K562 (cell line): ENCODE measurements at places on chromosomes 3 and 15.

DNA sequence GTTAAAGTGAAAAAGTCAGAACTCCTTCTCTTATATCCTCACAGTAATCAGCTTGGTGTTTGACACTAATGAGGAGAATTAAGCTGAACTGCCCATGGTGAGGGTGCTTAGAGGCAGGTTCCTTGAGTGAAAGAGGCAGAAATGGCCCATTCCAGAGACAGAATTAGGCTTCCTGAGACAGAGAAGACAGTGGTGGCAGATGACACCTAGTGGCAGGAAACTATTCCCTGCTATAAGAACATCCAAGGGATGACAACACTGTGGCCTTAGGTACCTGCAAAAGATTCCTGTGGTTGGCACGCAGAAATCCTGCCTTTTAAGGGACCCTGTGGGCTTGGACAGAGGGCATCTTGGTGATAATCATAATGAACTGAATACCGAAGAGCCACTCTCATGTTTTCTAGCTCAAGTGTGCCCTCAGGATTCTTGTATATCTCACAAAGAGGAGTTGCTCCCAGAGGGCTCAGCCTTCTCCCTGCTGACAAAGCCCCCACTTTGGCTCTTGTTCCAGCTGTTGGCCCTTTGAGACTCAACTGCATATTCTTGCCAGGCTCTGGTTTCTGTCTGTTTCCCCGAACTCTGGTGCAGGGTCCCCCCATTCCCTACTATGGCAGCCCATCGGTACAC lies 56.0 kb downstream of the KBTBD12 start:
- H3K36me3 ChIP-seq = no peaks in the 10 kb centered on the region
- H3K4me1 ChIP-seq = no peaks in the 10 kb centered on the region
- no peak overlapping the region for H3K27ac ChIP-seq

GRCh38 chr3:120147072-120147871 lies 53.0 kb upstream of the GSK3B start:
- no peak overlapping the region for H3K4me3 ChIP-seq
- no peaks in the 10 kb centered on the region for H3K36me3 ChIP-seq
- no peak overlapping the region for H3K27ac ChIP-seq
- no peaks in the 10 kb centered on the region for H3K27me3 ChIP-seq
- DNase-seq = no peak
- H3K4me1 ChIP-seq = no peaks in the 10 kb centered on the region

DNA sequence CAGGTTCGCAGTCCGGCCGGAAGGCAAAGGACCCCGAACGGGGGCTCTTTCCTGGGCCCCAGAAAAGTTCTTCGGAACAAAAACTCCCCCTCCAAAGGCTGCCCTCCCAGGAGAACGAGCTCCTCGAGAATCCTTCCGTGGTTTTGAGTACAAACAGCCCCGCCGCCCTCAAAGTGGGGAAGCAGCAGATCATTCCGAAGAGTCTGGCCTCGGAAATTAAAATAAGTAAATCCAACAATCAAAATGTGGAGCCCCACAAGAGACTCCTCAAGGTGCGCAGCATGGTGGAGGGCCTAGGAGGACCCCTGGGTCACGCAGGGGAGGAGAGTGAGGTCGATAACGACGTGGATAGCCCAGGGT lies 1.3 kb downstream of the ARHGEF26 start:
- H3K36me3 ChIP-seq = no peaks in the 10 kb centered on the region
- no peak overlapping the region for H3K27ac ChIP-seq
- H3K4me3 ChIP-seq = no peak overlapping the region
- peaks cover 16% of the 10 kb centered on the region for H3K4me1 ChIP-seq
- peaks cover 4% of the 10 kb centered on the region; the same call in 1 of the 3 replicates for H3K27me3 ChIP-seq
- no peak for DNase-seq

DNA sequence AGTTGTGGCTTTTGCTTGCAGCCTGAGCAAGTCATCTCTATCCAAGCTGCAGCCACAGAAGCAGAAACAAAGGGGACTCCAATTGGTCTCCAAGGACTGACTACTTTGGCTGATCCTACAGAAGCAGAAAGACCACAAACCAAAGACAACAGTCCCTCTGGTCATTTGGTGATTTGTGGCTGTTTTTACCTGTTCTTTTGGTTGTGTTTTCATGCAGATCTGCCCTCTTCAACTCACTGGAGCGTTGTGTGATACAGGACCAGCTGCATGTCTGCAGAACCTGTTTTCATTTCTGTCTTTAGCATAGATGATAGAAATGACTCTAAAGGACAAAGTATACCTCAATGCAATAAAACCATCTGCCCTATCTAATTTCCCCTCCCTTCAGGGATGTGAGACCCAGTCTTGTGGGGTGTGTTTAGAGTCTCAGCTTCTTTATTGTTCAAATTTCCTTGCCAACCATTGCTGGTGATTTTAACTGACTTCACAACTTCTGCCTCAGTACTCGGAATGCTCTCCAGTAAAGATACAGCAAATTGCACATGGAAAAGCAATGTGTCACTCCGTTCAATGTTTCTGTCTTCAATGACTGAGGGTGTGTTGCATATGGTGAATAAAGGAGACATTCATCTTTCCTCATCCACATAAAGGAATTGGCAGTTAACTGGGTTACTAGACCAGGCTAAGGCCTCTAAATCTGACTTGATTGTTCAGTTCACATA lies 48.9 kb upstream of the SLC7A14 start:
- peaks cover 11% of the 10 kb centered on the region; the same call in 1 of the 2 replicates for H3K4me1 ChIP-seq
- DNase-seq = no peak
- H3K36me3 ChIP-seq = no peaks in the 10 kb centered on the region
- no peak overlapping the region for H3K27ac ChIP-seq

DNA sequence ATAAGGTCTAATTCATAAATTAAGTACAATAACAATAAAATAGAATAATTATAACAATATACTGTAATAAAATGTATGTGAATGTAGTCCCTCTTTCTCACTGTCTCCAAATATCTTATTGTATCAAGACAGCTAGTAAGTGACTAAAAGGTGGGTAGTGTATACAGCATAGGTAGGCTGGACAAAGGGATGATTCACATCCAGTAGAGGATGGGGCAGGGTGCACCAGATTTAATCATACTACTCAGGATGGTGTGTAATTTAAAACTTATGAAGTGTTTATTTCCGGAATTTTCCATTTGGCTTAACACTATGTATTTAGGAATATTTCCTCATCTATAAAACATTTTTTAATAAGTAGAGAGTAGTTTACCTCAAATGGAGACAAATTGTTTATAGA lies 876.1 kb upstream of the CADM2 start:
- DNase-seq = no peak
- no peak overlapping the region for H3K4me3 ChIP-seq
- H3K27me3 ChIP-seq = no peaks in the 10 kb centered on the region
- no peaks in the 10 kb centered on the region for H3K36me3 ChIP-seq
- H3K4me1 ChIP-seq = no peaks in the 10 kb centered on the region

- no peaks in the 10 kb centered on the region for H3K36me3 ChIP-seq
- no peak for DNase-seq
- H3K27ac ChIP-seq = no peak overlapping the region
- H3K27me3 ChIP-seq = no peaks in the 10 kb centered on the region; the same call in 2 of the 3 replicates
Observed at GRCh38 chr3:37189109-37189508, 14.7 kb upstream of the LRRFIP2 start.

DNA sequence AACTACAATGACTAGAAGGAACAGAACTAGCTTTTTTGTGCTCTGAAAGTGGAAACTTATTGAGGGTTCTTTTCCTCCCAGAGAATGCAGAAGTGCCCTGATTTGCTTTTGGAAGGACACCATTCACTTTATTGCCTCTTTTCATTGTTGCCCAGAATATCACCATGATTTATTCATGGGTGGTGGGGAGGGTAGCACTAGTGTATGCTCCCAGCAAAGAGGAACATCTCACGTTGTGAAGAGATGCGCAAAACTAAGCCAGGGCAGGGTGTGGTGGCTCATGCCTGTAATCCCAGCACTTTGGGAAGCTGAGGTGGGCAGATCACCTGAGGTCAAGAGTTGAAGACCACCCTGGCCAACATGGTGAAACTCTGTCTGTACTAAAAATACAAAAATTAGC lies 31.4 kb downstream of the FLNB start:
- H3K27me3 ChIP-seq = no peaks in the 10 kb centered on the region
- no peak overlapping the region for H3K27ac ChIP-seq
- H3K4me3 ChIP-seq = no peak overlapping the region
- peaks cover 32% of the 10 kb centered on the region; the same call in 2 of the 3 replicates for H3K4me1 ChIP-seq
- no peak for DNase-seq

DNA sequence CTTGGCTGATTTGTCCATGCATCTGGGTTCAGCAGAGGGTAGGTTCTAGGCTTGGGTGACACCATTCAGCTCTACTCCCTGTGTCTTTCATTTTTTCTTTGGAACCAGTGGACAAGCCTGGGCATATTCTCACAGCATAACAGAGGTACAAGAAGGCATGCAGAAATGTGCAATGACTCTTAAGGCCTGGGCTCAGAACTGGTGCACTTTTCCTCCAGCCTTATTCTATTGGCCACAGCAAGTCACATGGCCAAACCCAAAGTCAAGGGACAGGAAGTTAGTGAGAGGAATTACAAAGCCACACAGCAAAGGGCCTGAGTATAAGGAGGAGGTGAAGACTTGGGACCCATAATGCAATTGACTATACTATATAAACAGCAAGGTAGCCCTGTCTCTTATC lies 200.9 kb upstream of the CTDSPL start:
- no peaks in the 10 kb centered on the region for H3K4me1 ChIP-seq
- H3K36me3 ChIP-seq = no peaks in the 10 kb centered on the region
- H3K27me3 ChIP-seq = 0 out of 2 replicates have a peak, but pooled peaks cover 6% of the 10 kb centered on the region

GRCh38 chr15:24919446-24919845 lies 35.3 kb upstream of the SNRPN start:
- H3K27me3 ChIP-seq = no peaks in the 10 kb centered on the region
- no peaks in the 10 kb centered on the region for H3K36me3 ChIP-seq
- H3K4me1 ChIP-seq = no peaks in the 10 kb centered on the region
- H3K4me3 ChIP-seq = no peak overlapping the region
- no peak for DNase-seq

DNA sequence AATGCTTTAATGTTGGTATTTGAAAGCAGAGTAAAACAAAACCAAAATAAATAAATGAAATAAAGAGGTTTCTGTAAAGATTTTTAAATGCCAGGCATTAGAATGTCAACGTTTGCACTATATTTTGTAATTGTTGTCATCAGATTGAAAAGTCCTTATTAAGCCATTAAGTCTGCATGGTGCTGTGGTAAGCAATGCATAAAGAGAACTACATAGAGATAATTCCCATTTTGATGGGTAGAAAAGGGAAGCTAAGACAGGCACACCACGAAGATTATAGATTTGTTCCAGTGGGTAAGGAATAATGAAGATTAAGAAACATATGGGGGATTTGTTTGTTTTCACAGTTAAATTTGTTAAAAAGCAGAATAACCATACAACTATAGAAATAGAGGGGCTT lies 52.5 kb upstream of the PPARG start:
- H3K27me3 ChIP-seq = peaks cover 16% of the 10 kb centered on the region
- H3K36me3 ChIP-seq = no peaks in the 10 kb centered on the region
- no peak overlapping the region for H3K4me3 ChIP-seq
- DNase-seq = no peak

DNA sequence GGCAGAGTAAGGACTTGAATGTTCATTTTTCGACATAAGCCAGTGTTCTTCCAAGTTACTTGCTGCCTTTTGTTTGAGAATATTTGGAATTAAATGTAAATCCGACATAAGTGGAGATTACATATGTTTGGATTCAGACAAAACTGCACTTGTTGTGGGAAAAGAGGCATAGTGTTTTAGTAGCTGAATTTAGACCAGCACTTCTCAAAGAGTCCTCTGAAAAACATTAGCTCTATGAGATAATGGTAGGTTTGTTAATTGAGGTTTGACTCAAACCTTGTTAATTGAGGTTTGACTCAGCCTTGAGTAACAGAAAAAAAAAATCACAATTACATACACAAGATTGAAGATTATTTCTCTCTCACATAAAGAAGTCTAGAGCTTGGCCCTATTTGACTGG lies 132.5 kb downstream of the NSUN3 start:
- H3K27ac ChIP-seq = no peak overlapping the region
- no peaks in the 10 kb centered on the region for H3K27me3 ChIP-seq
- H3K36me3 ChIP-seq = no peaks in the 10 kb centered on the region
- DNase-seq = no peak
- H3K4me3 ChIP-seq = no peak overlapping the region

DNA sequence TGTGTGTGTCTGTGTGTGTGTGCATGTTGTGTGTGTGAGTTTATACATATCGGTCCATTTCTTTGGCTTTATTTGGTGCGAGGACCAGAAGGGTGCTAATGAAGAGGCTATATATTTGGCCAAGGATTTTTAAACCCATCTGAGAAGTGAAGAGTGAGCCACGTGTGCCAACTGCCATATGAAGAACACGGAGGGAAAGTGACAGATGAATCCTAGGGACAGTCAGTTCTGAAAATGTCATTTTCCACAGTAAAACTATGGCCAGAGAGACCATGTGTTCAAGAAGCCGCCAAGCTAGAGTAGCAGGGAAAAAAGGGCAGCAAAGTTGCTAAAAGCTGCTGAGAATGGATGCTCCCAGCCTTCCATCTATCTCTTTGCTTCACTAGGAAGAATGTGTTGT lies 297.3 kb upstream of the LMCD1 start:
- H3K27me3 ChIP-seq = no peaks in the 10 kb centered on the region
- no peak overlapping the region for H3K27ac ChIP-seq
- no peaks in the 10 kb centered on the region for H3K4me1 ChIP-seq

GRCh38 chr3:13109516-13109915 lies 36.3 kb upstream of the IQSEC1 start:
- DNase-seq = no peak
- H3K27me3 ChIP-seq = peaks cover 90% of the 10 kb centered on the region
- no peaks in the 10 kb centered on the region for H3K36me3 ChIP-seq
- H3K4me1 ChIP-seq = peaks cover 8% of the 10 kb centered on the region; the same call in 1 of the 2 replicates

- H3K36me3 ChIP-seq = no peaks in the 10 kb centered on the region
- no peaks in the 10 kb centered on the region for H3K4me1 ChIP-seq
- no peak overlapping the region for H3K27ac ChIP-seq
- H3K4me3 ChIP-seq = no peak overlapping the region
- H3K27me3 ChIP-seq = no peaks in the 10 kb centered on the region
Observed at GRCh38 chr3:29486096-29486495, 205.2 kb downstream of the RBMS3 start.

DNA sequence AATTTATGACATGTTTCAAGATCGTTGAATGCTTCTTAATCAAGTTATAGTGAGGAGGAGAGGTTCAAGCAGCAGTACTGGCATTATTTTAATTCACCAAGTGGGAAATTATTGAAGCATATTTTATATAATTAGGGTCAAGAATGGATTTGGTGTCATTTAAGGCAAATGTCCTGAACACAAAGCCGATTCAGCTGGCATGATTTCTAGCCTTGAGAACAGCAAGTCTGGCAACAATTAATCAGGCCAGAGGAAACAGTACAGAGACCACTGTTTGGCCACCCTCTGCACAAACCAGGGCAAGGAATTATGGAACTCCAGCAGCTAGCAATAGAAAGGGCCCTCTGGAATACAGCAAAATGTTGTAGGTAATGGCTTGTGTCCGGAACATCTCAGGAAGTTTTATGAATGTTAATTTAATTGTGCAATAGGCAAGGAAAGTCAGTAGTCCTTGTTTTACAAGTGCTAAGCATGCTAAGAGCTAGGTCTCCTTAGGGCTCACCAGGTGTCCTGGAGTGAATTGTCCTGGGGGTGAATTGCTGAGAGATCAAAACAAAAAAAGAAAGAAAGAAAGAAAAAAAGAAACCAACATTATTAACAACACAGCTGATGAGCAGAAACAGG lies 38.7 kb upstream of the SNRK start:
- H3K4me1 ChIP-seq = no peaks in the 10 kb centered on the region
- H3K4me3 ChIP-seq = no peak overlapping the region
- DNase-seq = no peak
- H3K27me3 ChIP-seq = no peaks in the 10 kb centered on the region; the same call in 2 of the 3 replicates
- H3K27ac ChIP-seq = no peak overlapping the region
- H3K36me3 ChIP-seq = no peaks in the 10 kb centered on the region

GRCh38 chr3:134378384-134378783 lies 4.1 kb upstream of the AMOTL2 start:
- no peak overlapping the region for H3K27ac ChIP-seq
- DNase-seq = peak; percentile 38
- H3K4me3 ChIP-seq = no peak overlapping the region
- H3K27me3 ChIP-seq = no peaks in the 10 kb centered on the region
- no peaks in the 10 kb centered on the region for H3K4me1 ChIP-seq
